ENCODE measurements at places on chromosomes 13 and 19.

GRCh38 chr19:33705860-33706259 is 84.1 kb downstream of the CHST8 start:
- ATAC-seq = no peak

DNA sequence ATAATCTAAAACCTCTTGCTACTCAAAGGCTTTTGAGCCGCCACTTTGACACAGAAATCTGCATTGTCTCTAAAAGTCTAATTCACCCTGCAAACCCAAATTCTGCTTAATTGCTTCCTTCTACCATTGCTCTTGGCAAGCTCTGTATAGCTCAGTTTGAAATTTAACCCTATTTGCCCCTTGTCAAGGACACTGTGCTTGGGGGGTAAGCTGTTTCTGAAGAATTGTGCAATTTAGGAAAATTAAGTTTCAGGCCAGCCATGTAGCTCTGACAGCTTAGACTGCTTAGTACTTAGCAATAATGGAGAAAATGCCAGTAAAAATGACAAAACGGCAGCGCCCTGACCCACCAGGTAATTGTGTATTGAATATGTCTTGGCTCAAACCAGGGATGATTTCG is 282.2 kb downstream of the OLFM4 start:
- no peak for ATAC-seq

- ATAC-seq = no peak
Measured at GRCh38 chr13:51550151-51550550, 34.1 kb upstream of the WDFY2 start.

GRCh38 chr13:32075170-32075851 is 43.7 kb downstream of the FRY start:
- no peak for ATAC-seq

DNA sequence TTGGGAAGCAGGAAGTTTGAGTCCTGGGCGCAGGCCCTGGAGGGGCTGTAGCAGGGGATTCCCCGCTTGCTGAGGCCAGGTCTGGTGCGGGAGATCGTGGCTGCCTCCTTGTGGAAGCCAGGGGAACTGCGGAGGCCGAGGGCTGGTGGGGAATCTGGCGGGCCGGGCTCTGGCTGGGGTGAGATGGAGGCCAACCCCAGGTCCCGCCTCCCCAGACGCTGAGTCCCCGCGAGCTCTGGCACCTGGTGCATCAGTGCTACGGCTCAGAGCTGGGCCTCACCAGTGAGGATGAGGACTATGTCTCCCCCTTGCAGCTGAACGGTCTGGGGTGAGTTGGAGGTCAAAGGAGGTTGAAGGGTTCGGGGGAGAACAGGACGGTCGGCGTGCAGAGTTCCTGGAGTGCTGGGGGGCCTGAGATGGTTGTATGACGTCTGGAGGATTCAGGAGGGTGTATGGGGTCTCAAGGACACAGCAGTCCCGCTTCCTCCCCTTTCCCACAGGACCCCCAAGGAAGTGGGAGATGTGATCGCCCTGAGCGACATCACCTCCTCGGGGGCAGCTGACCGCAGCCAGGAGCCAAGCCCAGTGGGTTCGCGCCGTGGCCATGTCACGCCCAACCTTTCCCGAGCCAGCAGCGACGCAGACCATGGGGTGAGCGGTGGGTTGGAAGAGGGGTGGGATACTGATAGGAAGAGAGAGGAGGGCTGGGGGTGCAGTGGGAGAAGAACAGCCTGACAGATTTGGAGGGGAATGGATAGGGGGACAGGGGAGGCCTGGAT is 13.1 kb downstream of the GRAMD1A start:
- ATAC-seq = peak; percentile 76

GRCh38 chr13:113162783-113163685 is 4.6 kb downstream of the PROZ start:
- no peak for ATAC-seq

DNA sequence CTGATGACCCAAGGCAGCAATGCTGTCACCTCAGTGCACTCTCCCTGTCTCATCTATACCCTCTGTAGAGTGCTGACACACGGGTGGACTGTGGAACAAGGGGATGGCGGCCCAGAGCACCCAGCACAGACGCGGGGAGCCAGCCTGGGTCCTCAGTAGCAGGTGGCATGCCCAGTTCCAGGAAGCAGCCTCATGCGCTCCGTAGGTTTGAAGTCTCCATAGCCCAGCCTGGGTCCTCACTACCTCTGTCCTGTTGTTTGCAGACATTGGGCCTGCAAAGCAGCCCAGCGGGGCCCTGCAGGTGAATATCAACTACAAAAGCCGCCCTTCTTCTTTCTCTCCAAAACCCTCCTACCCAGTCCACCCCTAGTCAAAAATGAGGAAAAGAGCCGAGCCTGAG is 5.0 kb upstream of the SLC7A9 start:
- ATAC-seq = no peak

DNA sequence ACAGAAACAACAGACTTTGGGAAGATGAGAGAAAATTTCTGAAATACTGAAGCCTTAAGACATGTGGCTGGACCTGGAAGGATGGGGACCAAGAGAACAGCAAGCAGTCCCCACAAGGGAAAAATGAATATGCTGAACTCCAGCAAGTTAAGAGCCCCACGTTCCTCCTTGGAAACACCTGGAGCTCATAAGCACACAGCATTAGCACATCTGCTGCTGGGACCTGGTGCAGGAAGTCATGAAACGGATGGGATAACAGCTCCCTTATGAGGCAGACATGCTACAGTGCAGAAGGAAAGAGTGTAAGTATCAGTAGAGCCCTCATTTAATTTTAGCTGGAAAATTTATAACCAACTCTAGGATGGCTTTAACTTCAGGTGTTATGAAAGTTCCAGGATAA is 67.3 kb downstream of the SLC15A1 start:
- no peak for ATAC-seq

GRCh38 chr19:48899781-48900476 is at the start of gene NUCB1:
TSS of gene NUCB1 (plus strand) at chr19:48900312. CDS start at chr19:48900797, 485 bp downstream.
- ATAC-seq = peak; percentile 99

GRCh38 chr19:33634361-33635091 is 12.8 kb downstream of the CHST8 start:
- ATAC-seq = no peak

DNA sequence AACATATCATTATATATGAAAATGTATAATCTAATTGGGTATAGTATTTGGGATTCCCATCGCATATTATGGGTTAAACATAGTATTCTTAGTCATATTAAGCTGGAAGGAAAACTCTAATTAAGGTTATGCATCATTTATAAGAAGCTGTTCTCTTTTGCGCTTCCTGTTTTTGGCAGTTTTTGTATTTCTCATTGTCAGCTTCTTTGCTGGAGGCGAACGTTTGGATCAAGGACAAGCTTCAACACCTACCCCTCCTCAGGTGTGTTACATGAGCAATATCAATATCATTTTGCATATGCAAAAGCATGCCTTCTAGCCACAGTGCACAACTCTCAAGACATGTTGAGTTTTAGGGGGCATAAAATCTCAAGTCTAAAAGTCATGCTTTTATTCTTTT is 439.8 kb downstream of the TDRD3 start:
- no peak for ATAC-seq

DNA sequence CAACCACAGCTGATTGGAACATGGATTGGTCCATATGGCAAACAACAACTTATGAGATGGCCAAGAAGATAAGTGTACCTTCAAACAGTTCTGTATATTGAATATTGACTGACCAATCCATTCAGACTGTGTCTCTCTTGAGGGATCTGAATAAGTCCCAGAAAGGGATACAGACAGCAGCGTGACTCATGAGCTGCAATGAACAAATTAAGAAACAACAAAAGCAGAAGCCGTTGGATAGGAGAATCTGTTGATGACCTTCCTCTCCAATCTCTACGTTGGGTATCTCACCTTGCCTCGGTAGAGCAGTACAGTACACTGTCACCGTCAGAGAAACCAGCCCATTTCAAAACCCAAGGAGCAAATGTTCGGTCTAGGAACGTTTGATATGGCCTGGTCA is 21.3 kb downstream of the MBD3L2B start:
- no peak for ATAC-seq

DNA sequence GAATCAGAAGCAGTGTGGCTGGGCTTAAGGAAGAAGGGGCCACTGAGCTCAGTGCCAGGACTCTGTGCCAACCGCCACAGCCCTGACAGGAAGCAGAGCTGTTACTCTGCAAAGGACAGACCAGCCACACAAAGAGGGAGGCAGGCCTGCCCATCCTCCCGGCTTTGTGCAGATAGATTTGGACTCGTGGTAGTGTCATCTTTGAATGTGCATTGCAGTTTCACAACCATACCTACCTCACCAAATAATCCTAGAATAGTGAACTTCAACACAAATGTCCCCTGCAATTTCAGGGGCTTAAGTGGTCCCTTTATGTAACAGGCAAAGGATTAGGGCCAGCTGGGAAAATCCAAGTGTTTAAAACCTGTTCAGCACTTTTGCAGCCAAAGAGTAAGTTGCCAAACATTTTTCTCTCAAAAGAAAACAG is 55.1 kb upstream of the CLDN10 start:
- no peak for ATAC-seq

- peak; percentile 63 for ATAC-seq
Measured at GRCh38 chr19:1324806-1325567, 39.3 kb downstream of the EFNA2 start.

DNA sequence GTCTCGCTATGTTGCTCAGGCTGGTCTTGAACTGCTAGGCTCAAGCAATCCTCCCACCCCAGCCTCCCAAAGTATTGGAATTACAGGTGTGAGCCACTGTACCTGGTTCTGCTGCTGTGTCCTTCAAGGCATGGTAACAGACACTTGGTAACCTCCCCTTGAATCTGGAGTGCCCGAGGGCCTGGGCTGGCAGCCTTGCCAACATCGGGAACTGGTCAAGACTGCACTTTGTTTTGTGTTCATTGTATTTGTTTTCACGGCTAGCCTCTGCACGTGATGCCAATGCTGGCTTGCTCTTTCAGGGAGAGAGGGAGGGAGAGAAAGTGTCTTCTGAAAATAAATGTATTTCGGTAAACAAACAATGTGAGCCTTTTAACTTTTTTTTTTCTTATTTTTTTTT is 12.0 kb downstream of the CERS4 start:
- no peak for ATAC-seq

- peak; percentile 98 for ATAC-seq
Measured at GRCh38 chr13:30744056-30744680, 8.8 kb downstream of the ALOX5AP start.

DNA sequence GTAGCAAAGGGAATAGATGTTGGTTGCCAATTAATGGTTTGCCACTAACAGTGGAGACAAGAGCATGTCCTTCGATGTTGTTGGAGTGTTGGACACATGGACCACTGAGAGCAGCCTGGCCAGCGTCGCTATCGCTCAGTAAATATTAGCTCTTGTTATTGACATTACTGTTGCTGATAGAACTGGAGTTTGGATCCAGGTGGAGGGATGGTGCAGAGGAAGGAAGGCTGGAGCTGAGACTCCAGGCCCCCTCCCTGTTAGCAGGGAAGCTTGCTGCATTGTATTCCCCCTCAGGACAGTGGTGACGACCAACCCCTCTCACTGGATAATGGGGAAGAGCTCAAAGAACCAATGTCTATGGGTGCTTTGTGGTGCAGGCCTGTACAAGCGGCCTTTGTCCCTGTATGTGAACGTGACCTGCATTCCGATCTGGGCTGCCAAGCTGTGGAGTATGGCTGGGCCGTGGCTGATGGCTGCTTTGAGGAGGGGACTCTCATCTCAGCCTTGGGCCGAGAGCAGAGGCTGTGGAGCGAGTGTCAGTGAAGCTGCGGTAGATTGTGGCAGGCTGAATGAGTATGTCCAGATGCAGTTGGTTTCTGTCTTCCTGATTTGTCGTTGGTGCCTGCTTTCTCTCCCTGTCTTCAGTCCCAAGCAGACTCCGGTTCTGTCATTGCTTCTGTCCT is 7.0 kb downstream of the CLASRP start:
- ATAC-seq = no peak

GRCh38 chr19:29922972-29923371 is 19.1 kb upstream of the URI1 start:
- ATAC-seq = no peak

DNA sequence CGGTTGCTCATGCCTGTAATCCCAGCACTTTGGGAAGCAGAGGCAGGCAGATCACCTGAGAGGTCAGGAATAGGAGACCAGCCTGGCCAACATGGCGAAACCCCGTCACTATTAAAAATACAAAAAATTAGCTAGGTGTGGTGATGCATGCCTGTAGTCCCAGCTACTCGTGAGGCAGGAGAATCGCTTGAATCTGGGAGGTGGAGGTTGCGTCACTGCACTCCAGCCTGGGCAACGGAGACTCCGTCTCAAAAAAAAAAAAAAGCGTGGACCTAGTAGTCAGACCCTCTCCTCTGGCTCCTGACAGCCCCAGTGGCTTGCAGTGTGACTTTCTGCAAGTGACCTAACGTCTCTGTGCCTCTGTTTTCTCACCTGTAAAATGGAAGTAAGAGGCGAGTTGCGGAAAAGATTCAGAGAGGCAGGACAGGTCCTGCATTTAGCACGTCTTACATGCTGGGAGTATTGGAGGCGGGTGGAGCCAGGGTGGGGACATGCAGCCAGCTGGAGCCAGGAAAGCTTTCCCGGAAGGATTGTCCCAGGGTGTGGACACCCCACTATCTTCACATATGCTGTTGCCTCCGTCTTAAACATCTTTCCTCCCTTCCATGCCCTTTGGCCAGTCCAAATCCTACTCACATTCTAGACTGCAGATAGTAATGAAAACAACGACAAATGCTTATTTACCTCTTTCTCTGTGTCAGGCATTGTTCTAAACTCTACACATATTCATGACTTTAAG is 2.9 kb downstream of the TUBB4A start:
- ATAC-seq = no peak

DNA sequence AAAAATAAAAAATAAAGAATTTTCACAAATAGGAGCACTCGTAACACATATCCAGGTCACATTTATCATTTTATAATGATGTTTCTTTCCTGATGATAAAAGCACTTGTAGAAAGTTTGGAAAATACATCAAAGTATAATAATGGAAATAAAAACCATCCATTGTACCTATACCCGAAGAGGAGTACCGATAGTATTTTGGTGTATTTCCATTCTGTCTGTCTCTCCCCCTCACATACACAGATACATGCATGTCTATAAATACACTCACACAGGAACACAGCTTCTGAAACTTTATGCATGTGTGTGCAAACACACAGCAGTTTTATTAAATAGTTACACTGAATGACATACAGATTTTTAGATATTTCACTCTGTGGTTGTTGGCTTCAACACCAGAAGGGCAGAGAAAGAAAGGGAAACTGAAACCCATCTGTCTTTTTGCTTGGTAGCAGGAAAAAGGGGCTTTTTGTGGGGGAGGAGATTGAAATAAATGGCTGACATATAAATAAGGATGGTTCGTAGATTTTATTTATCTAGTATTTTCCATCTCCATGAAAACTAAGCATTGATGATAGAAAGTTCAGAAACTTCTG is 114.8 kb downstream of the LRCH1 start:
- ATAC-seq = peak; percentile 74

- ATAC-seq = no peak
Measured at GRCh38 chr19:48575931-48576622, 24.1 kb downstream of the SULT2B1 start.

- ATAC-seq = no peak
Measured at GRCh38 chr13:91767651-91768050, 369.2 kb downstream of the GPC5 start.

- ATAC-seq = no peak
Measured at GRCh38 chr13:74706801-74707200, 572.6 kb upstream of the KLF12 start.

- ATAC-seq = no peak
Measured at GRCh38 chr19:38691938-38692457, 44.5 kb downstream of the ACTN4 start.

Data from stimulated activated memory B cell treated with anti-CD40 and anti-IgM and Interleukin-4, amounts not matched to agents 10 μg/mL and 1 μg/mL and 100 μg/mL, for 72 hours (primary cell).